ELF-1 (cell line): ENCODE measurements at places on chromosomes 2 and 18.
A peak's percentile ranks its signal among the peaks of the same experiment; 100 is the strongest.

GRCh38 chr2:6186332-6187151, 494.4 kb downstream of the SOX11 start:
- DNase-seq = peak; percentile 22

DNA sequence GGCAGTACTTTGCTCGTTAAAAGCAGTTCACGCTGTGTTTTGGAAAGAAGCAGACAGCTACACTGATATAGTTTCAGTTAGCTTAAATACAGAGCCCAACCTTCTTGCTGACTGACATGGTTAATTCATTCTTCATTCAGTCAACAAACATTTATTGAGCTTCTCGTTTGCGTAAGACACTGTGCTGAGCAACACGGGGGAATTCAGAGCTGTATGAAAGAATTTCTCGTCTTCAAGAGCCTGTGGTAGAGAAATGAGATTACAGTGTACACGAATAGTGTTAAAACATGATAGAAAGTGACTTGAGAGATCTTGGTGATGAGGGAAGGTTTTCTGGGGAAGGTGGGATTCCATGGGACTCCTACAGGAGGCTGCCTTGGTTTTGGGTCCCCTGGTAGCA, 44.7 kb downstream of the ADAM23 start:
- no peak for DNase-seq

GRCh38 chr2:187215532-187216240, 232.4 kb downstream of the CALCRL start:
- no peak for DNase-seq

GRCh38 chr2:229417176-229417575, 146.1 kb upstream of the PID1 start:
- no peak for DNase-seq

- no peak for DNase-seq
These were observed 1071.9 kb upstream of the CDH2 start for GRCh38 chr18:29248805-29249204.

GRCh38 chr18:78913395-78913794, 66.2 kb upstream of the SALL3 start:
- DNase-seq = no peak

GRCh38 chr18:57741273-57741672, 61.8 kb downstream of the ATP8B1 start:
- DNase-seq = no peak

DNA sequence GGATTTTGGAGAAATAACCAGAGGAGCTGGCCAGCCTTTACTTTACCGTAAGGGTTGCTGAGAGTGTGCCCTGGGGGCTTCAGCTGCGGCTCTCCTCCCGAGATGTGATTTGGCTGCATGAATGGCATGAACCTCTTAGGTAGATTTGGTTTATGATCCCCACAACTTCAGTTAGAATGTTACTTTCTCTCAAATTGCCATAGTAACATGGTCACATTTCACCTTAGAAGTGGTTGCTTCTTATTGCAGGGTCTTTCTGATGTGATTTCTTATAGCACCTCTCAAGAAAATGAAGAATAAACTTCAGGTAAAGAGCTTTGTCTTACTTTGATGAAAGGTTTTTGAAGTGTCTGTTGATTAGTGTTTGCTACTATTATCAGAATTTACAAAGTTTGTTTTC, 5.6 kb downstream of the PLCL1 start:
- DNase-seq = no peak

DNA sequence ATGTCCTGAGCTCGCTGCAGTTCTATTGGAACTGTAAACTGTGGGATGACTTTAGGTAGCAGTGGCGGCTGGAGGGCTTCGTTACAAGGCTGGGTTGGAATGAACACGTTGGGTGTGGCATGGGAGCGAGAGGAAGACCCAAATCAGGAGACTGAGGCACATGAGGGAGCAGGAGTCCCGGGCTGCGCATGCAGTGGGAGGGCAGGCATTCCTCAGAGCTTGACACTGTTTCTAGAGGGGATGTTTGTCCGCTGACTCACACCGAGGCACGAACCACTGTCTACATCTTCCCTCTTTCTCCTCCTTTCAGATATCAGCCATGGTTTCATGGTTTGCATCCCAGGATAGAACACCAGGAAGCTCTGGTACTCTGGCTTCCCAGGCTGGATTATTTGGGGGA, 40.6 kb upstream of the LAMA1 start:
- DNase-seq = peak; percentile 80
